ENCODE measurements at places on chromosomes 5 and 9. TPM values are rescaled to one million over a fixed set of nuclear protein-coding genes. Genes with fewer than 3 reads are reported as not detected.

DNA sequence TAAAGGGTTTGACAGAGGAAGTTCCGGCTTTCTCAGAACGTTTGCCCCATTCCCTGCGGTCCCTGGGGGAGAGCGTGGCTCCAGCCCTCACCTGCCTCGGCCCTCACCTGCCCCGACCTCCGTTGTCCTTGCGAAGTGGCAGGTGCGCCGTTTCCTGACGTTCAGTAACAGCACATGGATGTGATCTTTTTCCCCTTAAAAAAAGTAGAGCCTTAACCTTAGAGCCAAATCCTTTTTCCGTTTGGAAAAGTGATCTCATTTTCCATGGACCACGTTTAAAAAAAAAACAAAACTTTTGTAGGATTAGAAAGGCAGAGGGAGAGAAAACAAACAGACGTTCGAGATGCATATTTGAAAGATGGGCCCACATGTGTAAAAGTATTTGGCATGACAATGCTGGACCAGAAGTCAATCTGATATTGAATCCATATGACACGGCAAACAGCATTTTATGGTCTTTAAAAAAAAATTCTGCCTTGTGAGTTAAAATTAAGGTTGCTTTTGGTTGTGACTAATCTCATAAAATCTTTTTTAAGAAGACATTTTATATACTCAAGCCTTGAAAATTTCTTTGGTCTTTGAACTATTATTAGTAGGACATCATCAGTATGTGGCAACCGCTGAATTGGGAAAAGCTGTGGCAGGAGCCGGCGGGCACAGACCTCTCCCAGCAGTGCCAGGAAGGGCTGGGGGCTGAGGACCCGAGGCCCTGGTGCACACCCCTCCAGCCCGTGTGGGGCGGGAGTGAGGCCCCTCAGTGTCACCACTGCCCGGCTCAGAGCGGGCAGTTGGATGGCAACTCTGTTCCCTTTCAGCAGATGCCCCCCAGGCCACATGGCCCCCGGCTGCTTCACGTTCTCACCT, 42.5 kb upstream of the EXOC3 start:
- DNase-seq: no peak

DNA sequence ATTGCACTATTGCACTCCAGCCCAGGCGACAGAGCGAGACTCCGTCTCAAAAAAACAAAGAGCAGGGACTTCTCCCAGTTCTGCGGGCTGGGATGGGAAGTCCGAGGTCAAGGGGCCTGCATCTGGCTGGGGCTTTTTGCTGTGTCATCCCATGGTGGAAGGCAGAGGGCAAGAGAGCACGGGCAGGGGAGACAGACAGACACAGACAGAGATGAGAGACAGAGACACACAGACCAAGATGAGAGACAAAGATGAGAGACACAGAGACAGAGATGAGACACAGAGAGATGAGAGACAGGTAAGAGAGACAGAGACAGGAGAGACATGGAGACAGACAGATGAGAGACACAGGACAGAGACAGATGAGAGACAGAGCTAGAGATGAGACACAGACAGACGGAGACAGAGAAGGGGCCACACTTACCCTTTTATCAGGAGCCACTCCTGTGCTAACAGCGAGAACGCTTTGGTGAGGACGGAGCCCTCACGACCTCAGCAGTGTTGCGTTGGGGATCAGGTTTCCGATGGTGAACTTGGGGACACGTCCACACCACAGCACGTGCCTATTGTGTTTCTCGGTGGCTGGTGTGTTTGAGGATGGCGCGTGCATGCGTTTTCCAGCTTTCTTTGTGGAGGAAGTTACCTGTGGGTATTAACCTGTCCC, 8.9 kb upstream of the TOR4A start:
- DNase-seq: no peak

DNA sequence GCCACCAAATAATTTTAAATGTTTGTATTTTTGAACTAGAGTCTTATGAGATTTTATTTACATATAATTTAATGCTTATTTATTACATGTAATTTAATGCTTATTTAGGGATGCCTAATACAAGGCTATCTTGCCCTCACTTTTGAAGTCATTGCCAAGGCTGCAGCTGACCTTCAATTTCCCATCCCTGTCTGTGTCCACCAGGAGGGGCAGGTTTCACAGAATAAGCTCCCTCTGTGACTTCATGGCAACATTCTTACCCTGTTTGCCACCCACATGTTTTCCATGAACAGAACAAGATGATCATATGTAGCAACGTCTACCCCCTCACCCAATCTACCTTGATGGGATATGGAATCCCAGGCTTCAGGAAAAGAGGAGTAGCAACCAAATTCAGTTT, 27.0 kb downstream of the C5 start:
- no peak for DNase-seq

DNA sequence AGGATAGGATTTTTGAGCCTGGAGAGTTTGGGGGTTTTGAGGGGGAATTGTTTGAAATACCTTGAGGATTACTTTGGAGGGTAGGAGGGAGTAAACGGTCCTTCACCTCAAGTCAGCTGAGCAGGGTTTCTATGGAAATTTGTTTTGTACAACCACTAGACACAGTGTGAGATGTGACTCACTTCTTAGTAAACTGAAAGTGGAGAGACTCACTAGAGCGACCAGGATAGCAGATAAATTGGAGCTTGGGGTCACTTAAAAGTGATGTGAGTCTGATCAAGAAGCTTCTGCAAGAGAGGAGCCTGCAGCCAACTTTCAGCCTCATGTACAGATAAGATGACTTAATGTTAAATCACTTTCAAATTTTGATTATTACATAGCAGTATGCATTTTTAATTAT, 1945.9 kb upstream of the NUDT12 start:
- DNase-seq: no peak

- DNase-seq: no peak
These were observed 158.8 kb upstream of the ZNF462 start for GRCh38 chr9:106704056-106704615.

DNA sequence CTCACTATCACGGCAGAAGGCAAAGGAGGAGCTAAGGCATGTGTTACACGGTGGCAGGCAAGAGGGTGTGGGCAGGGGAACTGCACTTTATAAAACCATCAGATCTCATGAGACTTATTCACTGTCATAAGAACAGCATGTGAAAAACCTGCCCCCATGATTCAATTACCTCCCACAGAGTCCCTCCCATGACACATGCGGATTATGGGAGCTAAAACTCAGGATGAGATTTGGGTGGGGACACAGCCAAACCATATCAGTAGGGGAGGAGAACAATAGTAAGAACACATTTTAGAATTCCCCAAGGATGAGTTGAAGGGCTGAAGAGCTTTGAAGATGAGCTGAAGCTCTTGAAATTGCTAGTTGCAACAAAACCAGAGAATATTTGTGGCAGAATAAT, 287.9 kb downstream of the SMARCA2 start:
- no peak for DNase-seq

GRCh38 chr9:28650327-28650726, 1077.0 kb upstream of the C9orf72 start:
- DNase-seq: no peak

DNA sequence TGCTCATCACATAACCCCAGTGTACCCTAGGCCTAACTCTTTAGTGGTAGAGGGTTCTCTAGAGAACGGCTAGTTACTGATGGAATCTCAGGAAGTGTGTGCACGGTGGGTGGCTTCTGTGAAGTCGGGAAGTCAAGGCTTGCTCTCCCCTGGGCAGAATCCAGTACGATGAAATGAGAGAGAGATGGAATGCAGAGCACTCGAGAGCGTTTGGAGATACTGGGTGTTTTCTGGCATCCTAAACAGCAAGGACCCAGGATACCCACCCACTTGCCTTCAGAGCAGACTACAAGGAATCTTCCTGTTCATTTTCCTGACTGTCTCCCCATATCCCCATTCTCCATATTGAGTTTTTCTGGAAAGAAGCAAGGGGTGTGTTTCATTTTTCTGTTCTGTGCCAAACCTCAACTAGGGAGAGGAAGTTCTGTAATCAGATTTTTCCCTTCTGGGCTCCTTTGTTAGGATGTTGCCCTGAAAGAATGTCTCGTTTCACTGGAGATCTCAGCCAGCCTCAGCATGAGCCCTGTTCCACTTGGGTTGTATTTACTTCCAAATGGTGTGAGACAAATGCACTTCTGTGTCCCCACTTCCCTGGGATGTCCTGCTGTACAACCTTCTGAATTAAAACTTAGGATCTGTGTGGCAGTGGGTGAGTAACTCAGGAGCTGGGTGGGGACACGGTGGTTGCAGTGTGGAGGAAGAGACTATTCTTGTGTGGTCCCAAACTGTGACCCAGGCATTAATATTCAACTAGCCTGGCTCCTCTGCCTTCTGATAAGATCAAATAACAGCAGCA, 108.9 kb upstream of the SPRY4 start:
- DNase-seq: no peak

DNA sequence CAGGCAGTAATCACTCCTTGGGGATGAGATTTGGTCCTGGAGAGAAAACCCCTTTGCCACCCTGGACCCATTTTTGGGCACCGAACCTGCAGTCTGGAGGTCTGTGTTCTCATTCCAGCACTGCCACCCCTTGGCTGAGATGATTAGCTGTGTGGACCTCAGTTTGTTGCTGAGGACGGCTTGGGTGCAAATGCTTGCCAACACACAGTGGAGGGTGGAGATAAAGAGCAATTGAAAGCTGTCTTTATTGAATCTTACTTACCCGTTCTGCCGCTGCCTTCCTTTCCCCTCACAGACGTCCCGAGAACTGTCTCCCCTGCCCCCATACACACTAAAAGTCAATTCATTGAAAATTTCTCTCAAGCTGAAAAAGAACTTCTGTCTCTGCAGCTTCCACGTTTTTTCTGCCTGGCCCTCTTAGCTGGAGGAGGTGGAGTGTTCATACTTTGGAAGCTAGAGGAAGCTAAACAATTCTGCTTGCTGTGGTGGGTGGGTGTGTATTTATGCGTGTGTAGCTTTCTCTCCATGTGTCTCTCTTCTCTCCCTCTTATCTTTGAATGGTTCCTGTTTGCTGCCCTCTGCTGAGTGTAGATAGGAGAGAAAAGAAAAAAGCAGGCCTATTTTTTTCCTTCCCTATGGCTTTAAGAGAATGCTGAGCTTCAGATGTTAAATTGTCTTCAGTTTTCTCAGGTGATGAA, 6.6 kb downstream of the GALNT10 start:
- peak; percentile 49 for DNase-seq

DNA sequence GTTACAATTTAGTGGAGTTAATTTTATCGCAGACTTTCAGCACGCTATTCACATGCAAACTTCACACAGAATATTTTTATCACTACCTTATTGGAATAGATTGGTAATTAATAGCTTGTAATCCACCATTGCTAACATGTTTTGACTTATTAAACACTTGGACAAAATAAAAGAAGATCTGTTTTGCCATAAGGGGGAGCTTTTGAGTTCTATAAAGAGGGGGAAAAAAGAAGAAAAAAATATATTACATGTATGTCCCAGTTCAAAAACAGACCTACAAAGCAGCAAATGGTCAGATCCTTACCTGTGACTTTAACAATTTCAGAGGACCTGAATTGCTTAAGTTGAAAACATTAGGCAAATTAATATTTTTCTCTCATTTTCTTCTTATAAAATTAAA, 1.2 kb upstream of the PAPPA start:
- no peak for DNase-seq

DNA sequence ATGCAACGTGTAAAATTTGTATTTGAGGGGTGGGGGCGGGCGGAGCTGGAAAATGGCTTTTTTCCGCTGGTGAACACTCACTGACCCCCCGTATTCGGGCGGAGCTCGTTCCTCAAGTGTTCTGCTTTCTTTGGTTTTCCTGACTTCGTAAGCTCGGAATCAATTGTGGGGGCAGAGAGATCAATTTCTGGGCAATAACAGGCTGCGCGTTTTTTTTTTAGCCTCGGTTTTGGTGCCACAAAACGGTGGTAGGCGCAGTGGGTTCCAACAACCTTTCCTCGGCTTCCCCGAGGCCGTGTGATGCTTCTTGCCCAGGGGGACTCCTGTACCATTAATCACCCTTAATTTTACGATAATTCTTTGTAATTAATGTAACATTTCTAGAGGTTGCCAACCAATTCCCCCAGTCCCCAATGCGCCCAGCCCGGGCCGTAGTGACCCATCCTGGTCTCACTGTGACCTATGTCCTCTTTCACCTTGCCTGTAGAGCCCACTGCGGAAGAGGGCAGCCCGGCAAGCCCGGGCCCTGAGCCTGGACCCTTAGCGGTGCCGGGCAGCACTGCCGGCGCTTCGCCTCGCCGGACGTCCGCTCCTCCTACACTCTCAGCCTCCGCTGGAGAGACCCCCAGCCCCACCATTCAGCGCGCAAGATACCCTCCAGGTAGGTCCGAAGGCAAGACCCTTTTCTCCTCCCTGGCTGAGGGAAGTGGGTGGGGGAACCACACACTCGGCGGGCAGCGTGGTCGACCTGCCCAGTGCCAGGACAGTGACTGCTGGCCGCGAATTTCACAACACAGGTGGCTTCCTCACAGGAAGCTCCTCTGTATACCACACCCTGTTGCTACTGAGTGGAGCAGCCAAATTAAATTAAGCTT, 3.7 kb downstream of the NR4A3 start:
- DNase-seq: no peak

DNA sequence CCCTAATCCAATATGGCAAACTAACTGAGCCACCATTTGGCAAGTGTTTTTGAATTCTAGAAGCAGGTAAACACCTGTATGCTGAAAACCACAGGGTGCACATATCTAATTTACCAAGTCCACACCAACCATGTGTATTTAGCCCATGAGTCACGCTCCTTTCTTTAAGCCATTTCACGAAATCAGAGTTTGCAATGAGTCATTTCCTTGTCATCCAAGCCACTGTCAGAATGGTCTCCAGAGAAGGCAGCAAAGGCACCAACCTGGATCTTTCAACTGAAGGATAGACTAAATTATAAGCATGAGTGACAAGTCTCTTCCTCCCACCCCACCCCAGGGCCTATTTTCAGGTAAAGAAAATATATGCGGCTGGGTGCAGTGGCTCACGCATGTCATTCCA, 110.0 kb downstream of the PAX5 start:
- DNase-seq: peak; percentile 45

- DNase-seq: no peak
These were observed 21.4 kb downstream of the LHFPL2 start for GRCh38 chr5:78627175-78627574.

- DNase-seq: peak; percentile 74
These were observed 18.4 kb upstream of the EGFL7 start for GRCh38 chr9:136644343-136644592.

GRCh38 chr9:20352591-20352990, 269.7 kb downstream of the MLLT3 start:
- no peak for DNase-seq

DNA sequence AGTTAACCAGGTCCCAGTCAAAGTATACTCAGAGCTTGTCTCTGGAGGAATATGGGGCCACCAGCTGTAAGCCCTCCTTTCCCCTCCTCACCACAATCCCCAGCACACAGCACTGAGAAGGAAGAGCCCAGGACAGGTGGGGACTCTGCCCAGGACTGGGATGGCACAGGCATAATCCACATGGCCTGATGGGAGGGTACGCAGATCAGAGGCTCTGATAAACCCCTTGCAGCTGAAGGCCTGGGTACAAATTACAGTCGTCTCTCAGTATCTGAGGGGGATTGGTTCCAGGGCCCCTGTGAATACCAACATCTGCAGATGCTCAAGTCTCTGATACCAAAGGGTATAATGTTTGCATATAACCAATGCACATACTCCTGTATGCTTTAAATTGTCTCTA, 245.8 kb downstream of the CRB2 start:
- no peak for DNase-seq

Gene MEIKIN
- total RNA-seq: not detected

Gene PCDHGA8
- total RNA-seq: 0.46 TPM

Gene SLC6A3
- not detected for total RNA-seq

Gene ZNF483
- 1.4 TPM for total RNA-seq

Gene TXNDC8
- total RNA-seq: not detected

Gene SMIM33
- total RNA-seq: not detected

Gene HTR1A
- total RNA-seq: not detected

Gene TTC16
- not detected for total RNA-seq

Gene SLC6A18
- total RNA-seq: not detected

Gene BTNL3
- total RNA-seq: not detected

Gene SPINK4
- total RNA-seq: not detected

Gene TAF11L10
- not detected for total RNA-seq

Gene TNFSF15
- 1.3 TPM for total RNA-seq

Gene NRARP
- 14.0 TPM for total RNA-seq

Measured in pulmonary artery endothelial cell (primary cell).